ENCODE measurements at places on chromosomes 12 and 14.

- DNase-seq, result no peak
Measured at GRCh38 chr12:70236990-70237389, 6.2 kb upstream of the CNOT2 start.

- DNase-seq, result no peak
Measured at GRCh38 chr14:57960946-57961785, 95.3 kb upstream of the SLC35F4 start.

GRCh38 chr14:33956640-33957039, 5.8 kb upstream of the EGLN3 start:
- no peak for DNase-seq

- no peak for DNase-seq
Measured at GRCh38 chr12:90062799-90063198, 354.2 kb upstream of the ATP2B1 start.

GRCh38 chr14:55610713-55611370, 30.8 kb downstream of the KTN1 start:
- no peak for DNase-seq

- DNase-seq, result no peak
Measured at GRCh38 chr14:67547224-67547780, 14.2 kb downstream of the PLEKHH1 start.

- DNase-seq, result peak; percentile 43
Measured at GRCh38 chr14:50399251-50400032, 2.8 kb upstream of the CDKL1 start.

- DNase-seq, result no peak
Measured at GRCh38 chr14:105042813-105043212, 21.9 kb upstream of the CDCA4 start.

- no peak for DNase-seq
Measured at GRCh38 chr14:103103461-103104388, 9.2 kb downstream of the EXOC3L4 start.
